ENCODE measurements at places on chromosomes 7 and 10.

DNA sequence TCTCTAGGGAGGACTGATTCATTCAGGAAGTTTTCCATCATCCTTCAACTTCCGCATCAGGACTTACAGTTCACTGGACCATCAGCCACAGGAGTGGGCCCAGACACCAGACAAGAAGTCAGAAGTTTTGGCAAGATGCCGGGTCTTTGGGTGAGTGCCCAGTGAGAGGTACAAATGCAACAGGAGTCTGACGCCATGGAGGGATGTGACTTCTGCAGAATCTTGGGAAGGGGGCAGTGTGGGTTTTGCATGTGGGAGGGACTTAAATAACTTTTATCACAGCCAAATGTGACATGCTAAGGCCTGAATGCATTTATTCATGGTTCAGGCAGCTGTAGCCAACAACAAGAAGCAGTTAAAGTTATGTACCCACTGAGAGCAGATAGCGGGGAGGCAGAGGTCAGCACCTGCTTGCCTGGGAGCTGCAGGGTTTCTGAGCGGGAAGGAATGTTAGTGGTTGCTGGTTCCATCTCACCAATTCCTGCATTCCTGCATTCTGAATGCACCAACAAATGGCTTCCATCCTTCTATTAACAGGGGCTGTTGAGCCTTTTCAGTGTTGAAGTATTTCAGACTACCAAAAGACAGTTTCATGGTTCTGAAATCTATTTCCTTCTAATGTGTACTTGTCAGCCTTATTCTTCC lies 375.2 kb downstream of the PAXIP1 start:
- no peak for DNase-seq

DNA sequence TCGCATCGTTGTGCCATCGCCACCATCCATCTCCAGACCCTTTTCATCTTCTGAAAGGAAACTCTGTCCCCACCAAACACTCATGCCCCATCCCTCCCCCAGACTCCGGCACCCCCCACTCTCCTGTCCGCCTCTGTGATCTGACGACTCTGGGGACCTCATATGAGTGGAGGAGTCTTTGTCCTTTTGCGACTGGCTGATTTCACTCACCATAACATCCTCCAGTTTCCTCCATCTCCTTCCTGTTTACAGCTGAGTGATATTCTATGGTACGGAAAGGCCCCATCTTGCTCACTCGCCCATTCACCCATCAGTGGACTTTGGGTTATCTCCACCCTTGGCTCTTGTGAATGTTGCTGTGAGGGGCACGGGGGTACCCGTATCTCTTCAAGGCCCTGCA lies 11.8 kb upstream of the INSIG1 start:
- DNase-seq: no peak

GRCh38 chr10:44280226-44281014 lies 104.5 kb downstream of the CXCL12 start:
- no peak for DNase-seq

- DNase-seq: no peak
These were observed 85.1 kb downstream of the SVOPL start for GRCh38 chr7:138616085-138616484.

- DNase-seq: no peak
These were observed 104.7 kb upstream of the FAM20C start for GRCh38 chr7:87671-88070.

Measured in NCI-H1105 treated with DMSO at 0.1 percent for 48 hours (cell line).